COR-L47 (cell line): ENCODE measurements at places on chromosomes 16 and 17.

GRCh38 chr17:69508814-69509213, 94.3 kb downstream of the MAP2K6 start:
- no peak for DNase-seq

GRCh38 chr17:2963332-2964027, 99.9 kb downstream of the OR1D5 start:
- DNase-seq: no peak

- DNase-seq: no peak
Observed at GRCh38 chr16:6068063-6068462, 970.5 kb upstream of the EEF2KMT start.

DNA sequence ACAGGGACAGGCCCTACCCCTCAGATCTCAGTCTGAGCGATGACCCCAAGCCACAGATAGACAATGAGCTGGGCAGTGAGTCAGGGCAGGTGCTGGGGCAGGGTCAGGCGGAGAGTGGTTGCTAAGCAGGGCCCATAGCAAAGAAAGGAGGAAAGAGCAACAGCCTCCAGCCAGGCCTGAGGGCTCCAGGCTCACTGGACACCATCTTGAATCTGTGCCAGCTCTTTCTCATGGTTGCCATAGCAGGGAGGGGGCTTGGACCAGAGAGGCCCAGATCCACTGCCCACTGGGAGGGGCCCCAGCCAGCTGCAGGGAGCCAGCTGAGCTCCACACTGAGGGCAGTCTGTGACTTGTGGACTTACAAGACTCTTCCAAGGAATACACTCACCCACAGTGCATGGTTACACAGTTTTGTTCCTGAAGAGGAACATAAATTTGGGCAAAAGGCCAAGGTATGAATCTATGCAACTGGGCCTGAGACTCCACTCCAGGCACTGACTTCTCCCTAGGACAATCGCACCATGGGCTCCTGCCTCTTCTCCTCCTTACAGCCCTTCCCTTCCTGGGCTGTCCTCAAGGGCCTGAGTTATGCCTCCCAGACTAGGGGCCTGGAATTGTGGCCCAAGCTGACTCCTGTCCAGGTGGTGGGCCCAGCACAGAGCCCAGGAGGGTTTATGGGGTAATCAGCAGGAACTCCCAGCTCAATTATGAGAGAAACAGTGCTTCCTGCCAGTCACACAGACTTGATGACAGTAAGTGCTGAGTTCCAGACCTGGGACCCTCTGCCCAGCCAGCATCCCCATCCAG, 59.9 kb downstream of the BEAN1 start:
- no peak for DNase-seq

GRCh38 chr17:43988301-43988700, 16.1 kb upstream of the NAGS start:
- no peak for DNase-seq

- DNase-seq: no peak
Observed at GRCh38 chr17:55816532-55817396, 65.9 kb downstream of the PCTP start.

- DNase-seq: no peak
Observed at GRCh38 chr16:26672206-26672605, 394.5 kb upstream of the C16orf82 start.

DNA sequence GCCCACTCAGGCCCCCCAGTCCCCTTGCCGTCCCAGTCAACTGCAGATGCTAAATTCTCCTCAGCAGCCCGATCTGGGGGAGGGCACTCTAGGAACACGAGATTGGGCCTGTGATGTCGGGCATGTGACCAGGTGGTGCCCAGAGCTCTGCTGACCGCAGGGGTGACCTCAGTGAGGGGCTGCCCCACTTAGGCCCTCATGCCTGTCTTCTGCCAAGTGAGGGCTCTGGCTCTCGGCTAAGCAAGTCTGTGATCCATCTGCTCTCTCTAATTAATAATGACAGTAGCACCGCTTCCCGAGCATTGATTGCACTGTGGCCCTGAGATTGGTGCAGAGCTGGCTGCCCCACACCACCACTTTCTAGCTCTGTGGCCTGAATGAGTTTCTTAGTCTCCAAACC, 138.8 kb downstream of the MRM1 start:
- DNase-seq: no peak

DNA sequence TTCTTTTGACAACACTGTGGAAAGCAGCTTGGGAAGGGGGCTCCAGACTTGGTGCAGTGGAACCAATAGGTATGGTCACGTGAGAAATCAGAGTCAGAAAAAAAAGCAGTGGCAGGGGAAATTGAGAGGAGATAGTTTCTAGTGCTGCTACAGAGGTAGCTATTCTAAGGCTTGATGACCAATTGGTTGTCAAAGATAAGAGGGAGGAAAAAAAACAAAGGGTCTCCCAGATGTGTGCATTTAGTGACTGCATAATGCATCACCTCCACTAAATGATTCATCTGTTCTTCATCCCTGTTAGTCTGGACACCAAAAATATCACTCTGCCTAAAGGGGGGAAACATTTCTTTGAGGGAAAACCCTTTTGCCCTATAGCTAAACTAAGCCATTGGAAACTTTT, 56.5 kb downstream of the PIGL start:
- no peak for DNase-seq

- no peak for DNase-seq
Observed at GRCh38 chr17:83128306-83129240, 49.2 kb downstream of the METRNL start.

- DNase-seq: no peak
Observed at GRCh38 chr17:73974536-73974935, 228.9 kb upstream of the RPL38 start.

- no peak for DNase-seq
Observed at GRCh38 chr17:72954579-72954978, 137.9 kb downstream of the SLC39A11 start.

DNA sequence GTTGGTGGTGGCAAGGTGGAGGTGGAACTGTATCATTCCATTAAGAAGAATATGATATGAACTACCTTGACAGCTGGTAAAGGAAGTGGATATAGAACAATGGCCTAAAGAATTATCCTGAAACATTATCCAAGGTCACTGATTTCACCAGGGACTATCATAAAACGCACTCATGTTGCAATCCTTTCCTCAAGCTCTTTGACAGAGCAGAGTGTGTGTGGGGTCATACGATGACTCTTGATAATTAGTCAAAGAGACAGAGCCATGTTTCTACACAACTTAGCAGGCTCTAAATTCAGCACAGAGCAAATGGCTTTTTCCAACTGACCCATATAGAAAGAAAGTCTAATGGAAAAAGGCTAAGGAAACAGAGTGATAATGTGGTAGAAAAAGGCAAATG, 126.4 kb upstream of the ANKFN1 start:
- no peak for DNase-seq

- DNase-seq: no peak
Observed at GRCh38 chr17:37100231-37100630, 151.5 kb downstream of the AATF start.

DNA sequence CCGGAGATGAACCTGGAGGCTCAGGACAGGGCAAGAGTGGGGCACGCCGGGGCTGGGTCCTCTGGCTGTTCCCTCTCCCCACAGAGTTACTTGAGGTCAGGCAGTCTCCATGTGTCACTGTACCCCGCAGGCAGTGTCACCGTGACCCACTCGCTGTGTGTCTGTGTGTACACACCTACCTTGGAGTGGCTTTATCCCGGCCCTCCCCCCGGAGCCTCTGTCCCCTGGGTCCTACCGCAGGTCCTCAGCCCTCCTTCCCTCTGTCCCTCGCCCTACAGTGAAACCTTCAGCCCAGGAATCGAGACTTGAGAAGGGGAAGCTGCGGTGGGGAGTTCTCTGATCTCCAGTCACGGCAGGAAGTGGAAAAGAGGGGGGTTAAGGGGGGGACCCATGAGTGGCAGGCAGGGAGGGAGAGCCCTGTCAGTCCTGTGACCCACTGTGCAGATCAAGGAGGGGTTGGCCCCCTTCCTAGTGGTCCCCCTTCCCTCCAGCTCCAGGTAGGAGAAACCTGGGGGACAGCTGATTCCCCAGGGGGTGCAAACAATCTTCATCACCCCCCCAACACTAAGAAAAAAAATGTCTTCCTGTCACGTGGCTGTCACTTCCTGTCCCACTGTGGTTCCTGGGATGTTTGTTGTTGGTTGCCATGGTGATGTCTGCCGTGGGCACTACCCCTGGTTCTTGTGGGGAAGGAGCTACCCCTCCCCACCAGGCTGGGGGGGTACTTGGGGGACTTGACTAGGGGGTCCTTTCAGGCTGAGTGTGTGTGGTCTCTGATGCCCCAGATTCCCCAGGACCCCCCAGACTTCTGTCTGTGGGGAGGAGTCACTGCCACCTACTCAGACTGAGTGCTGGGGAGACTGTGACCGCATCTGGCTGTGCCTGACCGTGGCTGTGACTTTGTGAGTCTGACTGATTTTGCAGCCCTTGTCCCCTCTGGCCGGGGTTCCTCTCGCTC, 13.7 kb downstream of the RARA start:
- peak; percentile 29 for DNase-seq
